NCI-H187 treated with DMSO at 0.1 percent for 48 hours (cell line): ENCODE measurements at places on chromosomes 3 and 15.

DNA sequence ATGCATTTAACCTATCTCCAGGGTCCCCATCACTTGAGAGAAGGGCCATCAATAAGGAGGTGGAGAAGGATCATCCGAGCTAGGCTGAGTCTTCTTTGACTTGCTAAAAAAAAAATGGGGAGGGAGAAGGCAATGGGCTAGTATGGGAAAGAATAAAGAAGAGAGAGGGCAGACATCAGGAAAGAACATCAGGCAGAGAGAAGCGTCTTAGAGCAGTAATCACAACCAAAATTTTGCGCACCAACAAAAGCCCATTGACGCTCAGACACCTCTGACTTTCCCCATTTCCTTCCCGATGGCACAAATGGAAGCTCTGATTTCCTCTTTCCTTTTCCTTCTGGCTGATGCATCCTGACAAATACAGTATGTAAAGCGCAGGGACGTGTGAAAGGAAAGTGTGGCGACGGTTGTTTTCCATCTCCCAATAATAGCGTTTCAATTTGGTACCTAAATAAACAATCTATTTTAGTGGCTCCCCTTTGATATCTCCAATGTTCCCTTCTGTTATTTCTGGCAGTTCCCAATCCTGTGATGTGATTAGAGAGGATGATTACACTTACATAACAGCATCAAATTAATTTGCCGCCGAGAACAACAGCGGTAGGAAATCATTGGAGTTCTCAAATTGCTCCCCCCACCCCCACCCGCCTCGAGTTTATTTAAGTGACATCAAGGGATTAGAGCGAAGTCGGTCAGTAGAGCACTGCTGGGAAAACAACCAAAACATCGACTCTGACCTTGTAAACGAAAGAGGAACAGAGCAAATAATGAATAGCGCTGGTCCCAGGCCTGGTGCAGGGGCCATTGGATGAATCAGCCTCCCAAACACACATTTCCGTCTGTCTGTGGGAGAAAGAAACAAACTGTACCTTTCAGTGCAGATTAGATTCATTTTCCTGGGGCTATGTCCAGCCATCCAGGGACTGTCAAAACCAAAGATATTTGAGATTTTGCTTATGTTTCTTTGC is 273.3 kb upstream of the ICE2 start:
- no peak for DNase-seq

DNA sequence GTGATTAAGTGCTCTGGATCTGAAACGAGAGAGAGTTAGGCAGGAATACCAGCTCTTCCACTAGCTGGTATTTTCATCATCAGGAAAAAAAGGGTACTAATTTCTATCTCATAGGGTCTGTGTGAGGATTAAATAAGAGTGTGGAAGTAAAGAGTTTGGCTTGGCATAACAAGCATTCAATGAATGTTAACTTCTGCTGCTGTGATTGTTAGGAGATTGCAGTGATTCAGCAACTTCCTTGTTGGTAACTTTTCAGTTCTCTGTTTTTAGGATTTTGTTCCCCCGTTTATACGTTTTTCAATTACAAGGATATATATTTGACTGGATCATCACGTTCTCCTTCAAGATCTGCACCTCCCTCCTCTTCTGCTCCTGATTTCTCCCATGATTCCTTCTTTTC is 65.9 kb upstream of the MYO5C start:
- no peak for DNase-seq

GRCh38 chr15:71853543-71853942 is 43.2 kb downstream of the NR2E3 start:
- DNase-seq, result no peak

- no peak for DNase-seq
Measured at GRCh38 chr3:177208223-177208622, 10.9 kb upstream of the TBL1XR1 start.

DNA sequence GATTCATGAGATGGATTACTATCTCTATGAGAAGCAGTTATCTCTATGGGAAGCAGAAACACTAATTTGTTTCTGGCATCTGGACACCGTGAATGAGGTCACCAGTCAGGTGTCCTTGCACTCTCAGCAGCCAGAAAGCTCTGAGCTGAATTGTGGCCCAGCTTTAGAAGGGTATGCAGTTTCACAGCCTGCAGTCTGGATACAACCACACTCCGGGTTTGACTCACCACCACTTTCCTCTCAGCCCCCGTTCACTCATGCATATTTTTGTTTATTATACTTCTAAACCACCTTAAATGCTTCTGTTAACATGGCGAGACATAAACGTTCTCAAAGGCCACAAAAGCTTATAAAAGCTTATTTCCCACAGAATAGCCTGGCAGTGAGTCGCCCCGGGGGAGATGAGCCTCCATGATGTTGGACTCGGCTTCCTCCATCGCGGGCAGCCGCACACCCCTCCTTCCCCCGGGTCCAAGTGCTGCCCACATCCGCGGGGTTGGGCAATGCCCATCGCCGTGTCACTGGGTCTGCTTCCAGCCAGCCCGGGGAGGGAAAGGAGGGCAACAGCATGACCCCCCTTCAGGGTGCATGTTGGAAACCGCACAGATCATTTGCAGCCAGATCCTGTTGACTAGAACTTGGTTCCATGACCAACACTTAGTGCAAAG is 16.8 kb upstream of the SLC41A3 start:
- DNase-seq, result no peak

GRCh38 chr15:49155834-49156627 is 632 bp upstream of the COPS2 start:
- DNase-seq, result no peak
